ENCODE measurements at places on chromosomes 11 and 22.
A peak's percentile ranks its signal among the peaks of the same experiment; 100 is the strongest.

DNA sequence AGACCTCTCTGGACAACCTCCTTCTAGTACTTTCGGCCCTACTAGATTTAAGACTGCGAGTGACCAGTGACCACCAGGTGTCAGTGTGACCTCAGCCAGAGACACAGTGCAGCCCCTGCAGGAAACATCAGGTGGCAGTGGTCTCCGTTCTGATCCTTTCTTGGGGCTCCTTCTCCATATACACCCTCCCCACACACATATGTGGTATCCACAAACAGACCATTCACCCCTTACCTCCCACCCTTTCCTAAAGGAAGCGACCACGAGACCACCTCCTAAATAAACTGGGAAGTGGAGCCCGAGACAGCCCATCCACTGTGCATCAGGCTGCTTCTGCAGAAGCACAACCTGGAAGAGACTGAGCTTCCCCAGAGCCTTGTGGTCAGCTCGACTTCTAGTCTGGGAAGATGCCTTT lies 38.5 kb upstream of the CYP2D6 start:
- DNase-seq, result peak; percentile 57

- DNase-seq, result no peak
Measured at GRCh38 chr11:70503468-70504221, 105.3 kb downstream of the CTTN start.

GRCh38 chr11:75437966-75438659 lies 5.1 kb upstream of the KLHL35 start:
- no peak for DNase-seq

DNA sequence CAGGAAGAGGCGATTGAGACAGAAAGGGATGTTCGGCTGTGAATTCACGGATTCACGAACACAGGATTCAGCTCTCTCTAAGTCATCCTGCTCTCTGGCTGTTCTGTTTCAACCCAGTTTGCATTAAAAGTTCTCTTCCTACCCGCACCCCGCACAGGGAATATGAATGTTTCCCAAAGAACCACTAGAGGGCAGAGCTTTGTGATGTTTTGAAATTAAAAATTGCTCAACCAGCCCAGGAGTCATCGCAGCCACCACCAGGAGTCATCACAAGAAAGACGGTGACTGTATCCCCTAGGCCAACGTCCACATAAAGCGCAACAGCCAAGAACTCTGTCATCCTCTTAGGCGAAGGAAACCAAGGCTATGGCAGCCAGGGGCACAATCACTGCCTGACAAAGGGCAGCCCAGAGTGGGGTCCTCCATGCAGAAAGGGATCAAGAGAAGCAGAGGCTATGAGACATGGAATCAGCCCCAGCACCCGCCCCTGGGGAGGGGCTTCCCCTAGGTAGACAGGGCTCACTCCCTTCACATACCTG lies 122.4 kb downstream of the WT1 start:
- DNase-seq, result peak; percentile 60

- no peak for DNase-seq
Measured at GRCh38 chr11:86641537-86642261, 30.7 kb downstream of the ME3 start.

- no peak for DNase-seq
Measured at GRCh38 chr22:36417281-36417686, 29.5 kb upstream of the MYH9 start.

DNA sequence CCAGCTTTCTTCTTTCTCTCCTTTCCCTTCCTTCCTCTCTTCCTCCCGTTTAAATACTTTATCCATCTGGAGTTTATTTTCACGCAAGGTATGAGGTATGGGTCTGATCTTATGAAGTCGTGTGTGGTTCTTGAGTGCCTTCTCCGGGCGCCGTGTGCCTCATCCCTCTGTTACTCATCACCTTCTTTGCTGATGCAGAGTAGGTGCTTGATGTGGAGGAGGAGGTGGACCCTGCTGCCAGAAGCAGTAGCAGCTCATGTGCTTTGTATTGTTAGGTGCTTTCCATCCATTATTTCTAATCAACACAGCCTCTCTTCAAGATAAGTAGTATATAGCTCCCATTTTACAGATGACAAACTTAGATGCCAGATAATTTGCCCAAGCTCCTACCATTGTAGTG lies 47.0 kb downstream of the TNRC6B start:
- no peak for DNase-seq

GRCh38 chr11:119486016-119486415 lies 63.0 kb upstream of the THY1 start:
- DNase-seq, result no peak

- DNase-seq, result no peak
Measured at GRCh38 chr11:1749395-1750351, 722 bp downstream of the IFITM10 start.

GRCh38 chr11:77026743-77027142 lies 7.5 kb upstream of the B3GNT6 start:
- DNase-seq, result no peak

GRCh38 chr22:27919942-27920755 lies 1.1 kb upstream of the PITPNB start:
- DNase-seq, result no peak

DNA sequence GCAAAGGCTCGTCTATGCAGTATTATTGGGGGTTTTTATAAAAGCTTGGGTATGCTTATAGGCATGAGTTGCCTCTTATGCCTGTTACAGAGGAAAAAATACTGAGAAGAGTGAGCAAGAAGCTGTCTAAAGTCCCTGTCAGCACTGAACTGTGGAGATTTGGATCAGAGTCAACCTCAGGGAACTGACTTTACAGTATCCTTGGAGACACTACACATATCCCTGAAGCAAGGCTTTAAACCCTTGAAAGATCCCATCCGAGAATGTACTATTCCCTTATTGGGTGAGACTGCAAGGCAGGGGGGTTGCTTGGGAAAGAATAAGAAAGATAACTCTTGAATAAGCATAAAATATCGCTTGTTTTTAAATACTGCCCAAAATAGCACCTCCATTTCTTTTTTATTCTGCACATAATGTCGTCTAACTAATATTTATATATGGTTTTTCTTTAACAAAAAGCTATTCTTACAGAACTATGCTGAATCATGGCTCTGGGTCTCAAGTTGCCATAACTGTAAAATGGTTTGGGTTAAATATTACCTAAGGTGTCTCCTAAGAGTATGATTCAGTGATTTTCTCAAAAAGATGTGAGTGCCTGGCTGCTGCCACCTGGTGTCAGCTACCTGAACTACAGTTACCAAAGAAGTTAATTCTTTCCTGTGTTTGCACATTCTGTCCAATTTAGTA lies 1062.8 kb downstream of the DLG2 start:
- peak; percentile 5 for DNase-seq

DNA sequence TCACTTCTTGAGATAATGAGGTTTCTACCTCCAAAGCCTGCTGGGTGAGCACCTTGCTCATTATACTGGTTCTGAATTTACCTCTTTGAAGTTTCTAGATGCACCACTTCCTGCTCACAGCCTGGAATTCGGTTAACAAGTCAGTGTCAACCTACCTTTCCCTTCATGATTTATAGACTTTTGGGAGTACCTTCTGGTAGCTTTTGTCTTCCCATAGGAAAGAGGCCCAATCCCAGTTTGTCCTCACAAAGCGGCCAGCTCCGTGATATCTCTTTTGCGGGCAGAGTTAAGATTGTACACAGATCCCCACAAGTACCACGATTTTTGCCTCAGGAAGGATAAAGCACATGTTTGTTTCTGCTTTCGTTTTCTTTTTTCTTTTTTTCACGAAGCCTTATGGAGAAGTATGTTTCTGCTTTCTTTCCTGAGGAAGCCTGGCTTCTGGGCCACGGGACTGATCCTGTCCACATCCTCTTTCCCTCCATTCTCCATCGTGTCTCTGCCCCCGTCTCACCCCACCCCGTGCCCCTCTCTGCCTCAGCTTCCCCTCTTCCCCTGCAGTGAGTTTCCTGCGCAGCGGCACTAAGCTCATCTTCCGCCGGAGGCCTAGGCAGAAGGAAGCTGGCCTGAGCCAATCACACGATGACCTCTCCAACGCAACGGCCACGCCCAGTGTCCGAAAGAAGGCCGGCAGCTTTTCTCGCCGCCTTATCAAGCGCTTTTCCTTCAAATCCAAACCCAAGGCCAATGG lies 5.7 kb upstream of the HINFP start:
- DNase-seq, result no peak

GRCh38 chr11:69080257-69080995 lies 31.7 kb downstream of the TPCN2 start:
- DNase-seq, result no peak

GRCh38 chr11:1509626-1510255 lies 23.2 kb upstream of the MOB2 start:
- no peak for DNase-seq

DNA sequence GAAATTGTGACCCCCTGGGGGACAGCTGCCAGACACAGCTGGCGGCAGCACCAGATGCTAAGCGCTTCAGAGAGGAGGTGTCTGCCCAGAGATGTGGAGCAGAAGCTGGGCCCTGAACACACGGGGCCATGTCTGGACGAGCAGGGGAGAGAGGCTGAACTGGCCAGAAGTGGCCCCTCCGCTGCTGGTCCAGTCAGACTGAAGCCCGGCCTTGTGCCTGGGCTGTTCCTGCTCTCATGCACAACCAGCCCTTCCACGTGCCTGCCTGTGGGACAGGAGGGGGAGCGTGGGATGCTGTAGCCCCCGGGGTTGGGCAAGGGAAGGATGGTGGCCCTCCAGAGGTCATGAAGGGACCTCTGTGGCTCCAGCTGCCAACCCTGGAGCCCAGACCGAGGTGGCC lies 1.8 kb downstream of the ADM2 start:
- no peak for DNase-seq

- no peak for DNase-seq
Measured at GRCh38 chr22:32994041-32994830, 63.9 kb downstream of the SYN3 start.

- no peak for DNase-seq
Measured at GRCh38 chr11:24886880-24887619, 390.2 kb downstream of the LUZP2 start.

DNA sequence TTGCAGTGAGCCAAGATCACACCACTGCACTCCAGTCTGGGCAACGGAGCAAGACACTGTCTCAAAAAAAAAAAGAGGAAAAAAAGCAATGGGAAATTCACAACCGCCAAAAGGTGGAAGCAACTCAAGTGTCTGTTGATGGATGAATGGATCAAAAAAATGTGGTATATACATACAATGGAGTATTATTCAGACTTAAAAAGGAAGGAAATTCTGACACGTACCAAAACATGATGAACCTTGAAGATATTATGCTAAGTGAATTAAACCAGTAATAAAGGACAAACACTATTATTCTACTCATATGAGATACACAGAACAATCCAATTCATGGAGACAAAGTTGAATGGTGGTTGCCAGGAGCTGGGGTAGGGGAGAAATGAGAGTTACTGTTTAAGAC lies 40.9 kb downstream of the FAM168A start:
- no peak for DNase-seq

GRCh38 chr22:33542153-33542552 lies 378.1 kb downstream of the LARGE1 start:
- DNase-seq, result no peak

GRCh38 chr11:109783840-109784239 lies 309.4 kb upstream of the ZC3H12C start:
- DNase-seq, result no peak

GRCh38 chr11:68966894-68967780 lies 13.6 kb downstream of the MRGPRD start:
- no peak for DNase-seq

DNA sequence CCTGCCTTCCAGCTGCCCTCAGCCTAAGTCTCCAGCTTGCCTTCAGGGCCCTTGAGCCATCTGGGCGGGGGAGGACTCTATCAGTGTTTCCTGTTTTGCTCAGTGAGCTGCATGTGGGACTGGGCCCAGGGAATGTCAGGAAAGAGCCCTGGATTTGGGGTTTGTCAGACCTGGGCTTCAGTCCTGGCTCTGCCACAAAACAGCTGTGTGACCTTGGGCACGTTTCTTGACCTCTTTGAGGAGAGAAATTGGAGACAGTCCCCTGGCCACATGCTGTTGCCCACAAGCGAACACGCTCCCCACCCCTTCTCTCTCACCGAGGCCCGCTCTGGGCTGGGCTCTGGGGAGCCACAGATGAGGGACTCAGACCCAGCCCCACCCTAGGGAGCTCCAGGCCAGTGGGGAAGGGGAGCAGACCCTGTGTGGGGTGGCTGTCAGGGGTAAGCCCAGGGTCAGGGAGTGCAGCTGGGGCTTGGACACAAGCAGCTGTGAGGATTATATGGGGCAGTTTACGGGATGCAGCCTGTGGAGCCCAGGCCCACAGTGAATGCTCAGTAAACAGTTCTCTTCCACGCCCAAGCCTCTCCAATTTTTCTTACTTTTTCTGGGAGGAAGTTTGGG lies 12.3 kb downstream of the MYO7A start:
- no peak for DNase-seq

DNA sequence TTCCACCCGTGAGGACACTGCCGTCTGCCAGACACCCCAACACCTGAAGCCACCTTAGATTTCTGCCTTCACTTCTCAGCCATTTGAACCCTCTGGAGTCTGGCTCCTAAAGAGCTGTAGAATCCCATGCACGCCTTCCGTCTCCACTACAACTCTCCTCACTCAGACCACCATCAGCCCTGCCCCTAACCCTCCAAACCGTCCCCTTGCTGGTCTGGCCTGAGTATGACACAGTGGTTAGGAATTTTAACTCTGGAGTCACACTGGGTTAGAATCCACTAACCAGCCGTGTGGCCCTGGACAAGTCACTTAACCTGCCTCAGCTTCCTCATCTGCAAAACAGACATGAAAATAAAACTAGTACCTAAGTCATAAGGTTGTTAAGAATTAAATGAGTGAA lies 3.0 kb downstream of the CNIH2 start:
- no peak for DNase-seq

GRCh38 chr11:116686866-116687265 lies 85.9 kb downstream of the BUD13 start:
- no peak for DNase-seq

GRCh38 chr22:25669253-25670069 lies 72.5 kb upstream of the MYO18B start:
- DNase-seq, result no peak

- peak; percentile 51 for DNase-seq
Measured at GRCh38 chr22:28904211-28904896, 21.0 kb downstream of the ZNRF3 start.

DNA sequence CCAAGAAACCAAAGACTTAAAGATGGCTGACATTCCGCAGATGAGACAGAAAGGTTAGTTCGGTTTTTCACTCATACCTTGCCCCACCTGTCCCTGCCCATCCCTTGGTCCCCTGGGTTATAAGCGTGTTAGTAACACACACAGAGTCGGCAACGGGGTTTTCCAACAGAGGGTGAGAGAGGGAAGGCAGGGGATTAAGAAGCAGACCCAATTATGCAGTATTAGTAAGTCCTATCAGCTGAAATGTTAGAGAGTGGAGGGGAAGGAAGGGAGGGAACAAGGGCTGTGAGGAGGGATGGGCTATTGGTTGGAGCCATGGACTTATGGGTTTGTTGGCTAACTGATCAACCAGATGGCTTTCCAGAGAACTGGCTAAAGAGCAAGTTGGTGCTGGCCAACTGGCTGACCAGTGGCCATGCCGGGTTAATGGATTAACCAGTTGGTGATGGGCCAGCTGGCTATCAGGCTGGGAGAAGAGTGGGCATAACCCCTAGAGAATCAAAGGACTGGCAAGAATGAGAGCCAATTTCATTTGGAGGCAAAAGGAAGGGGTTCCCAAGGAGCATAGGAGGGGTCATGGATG lies 45.5 kb downstream of the NRXN2 start:
- no peak for DNase-seq

- DNase-seq, result no peak
Measured at GRCh38 chr11:96875712-96876111, 485.9 kb downstream of the JRKL start.

All from right kidney (tissue), 9 donors.